ENCODE measurements at places on chromosomes 11 and 22.

DNA sequence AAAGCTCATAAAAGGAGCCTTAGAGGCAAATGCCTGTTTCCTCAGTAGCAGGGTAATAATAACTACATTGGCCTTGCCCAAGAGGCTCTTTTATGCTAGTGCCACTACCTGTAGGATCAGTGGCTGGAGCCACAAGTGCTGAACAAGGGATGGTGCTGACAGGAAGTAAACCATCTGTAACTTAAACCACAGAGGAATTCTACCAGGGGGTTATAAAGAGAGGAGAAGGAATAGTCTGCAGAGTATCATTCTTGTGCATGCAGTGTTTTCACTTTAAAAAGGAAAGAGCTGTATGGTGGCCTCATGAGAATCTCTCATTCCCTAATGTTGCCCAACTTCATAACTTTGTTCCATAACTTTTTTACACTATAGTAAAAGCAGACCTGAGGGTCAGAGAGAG lies 168.1 kb downstream of the DBX1 start:
- no peak for DNase-seq

- no peak for DNase-seq
Observed at GRCh38 chr11:41256041-41256440, 203.4 kb downstream of the LRRC4C start.

- DNase-seq = peak; percentile 41
Observed at GRCh38 chr11:99015634-99016454, 4.9 kb upstream of the CNTN5 start.

DNA sequence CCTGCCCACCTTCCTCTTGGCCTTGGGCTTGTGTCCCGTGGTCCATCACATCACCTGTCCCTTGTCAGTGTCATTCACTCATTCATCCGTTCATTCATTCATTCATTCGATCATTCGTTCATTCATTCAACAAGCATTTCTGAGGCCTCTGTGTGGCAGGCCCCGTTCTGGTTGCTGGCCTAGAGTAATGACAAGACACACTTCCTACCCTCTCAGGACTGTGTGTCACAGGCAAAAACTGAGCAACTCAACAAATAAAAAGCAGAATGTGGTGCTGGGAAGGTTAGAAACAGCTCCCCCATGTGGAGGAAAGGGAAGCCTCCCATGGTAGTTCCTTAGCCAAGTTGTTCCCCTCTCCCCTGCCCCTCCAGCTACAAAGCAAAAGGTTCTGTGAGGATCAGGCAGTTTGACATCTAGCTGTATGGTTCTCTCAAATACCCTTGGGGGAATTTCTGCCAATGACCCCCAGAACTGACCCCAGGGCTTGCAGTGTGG lies 1.6 kb upstream of the OMP start:
- DNase-seq = peak; percentile 52

DNA sequence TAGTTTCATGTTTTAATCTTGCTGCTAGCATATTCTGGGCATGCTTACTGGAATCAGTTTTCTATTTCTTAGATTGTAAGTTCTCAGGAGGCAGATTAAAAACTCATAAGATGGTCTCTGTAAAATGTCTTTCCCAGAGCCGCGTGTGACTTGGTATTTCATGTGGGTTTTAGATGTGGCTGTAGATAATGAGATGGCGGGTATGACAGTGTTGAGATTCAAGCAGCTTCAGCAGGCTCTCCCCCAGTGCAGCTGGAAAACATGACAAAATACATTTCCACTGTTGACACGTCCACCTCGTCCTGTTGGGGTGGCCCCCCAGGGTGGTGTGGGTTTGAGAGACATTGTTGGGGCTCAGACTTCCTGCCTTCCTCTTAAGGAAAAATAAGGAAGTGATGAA lies 106.8 kb downstream of the KIRREL3 start:
- no peak for DNase-seq

GRCh38 chr11:122863704-122864326 lies 18.7 kb upstream of the JHY start:
- peak; percentile 58 for DNase-seq

DNA sequence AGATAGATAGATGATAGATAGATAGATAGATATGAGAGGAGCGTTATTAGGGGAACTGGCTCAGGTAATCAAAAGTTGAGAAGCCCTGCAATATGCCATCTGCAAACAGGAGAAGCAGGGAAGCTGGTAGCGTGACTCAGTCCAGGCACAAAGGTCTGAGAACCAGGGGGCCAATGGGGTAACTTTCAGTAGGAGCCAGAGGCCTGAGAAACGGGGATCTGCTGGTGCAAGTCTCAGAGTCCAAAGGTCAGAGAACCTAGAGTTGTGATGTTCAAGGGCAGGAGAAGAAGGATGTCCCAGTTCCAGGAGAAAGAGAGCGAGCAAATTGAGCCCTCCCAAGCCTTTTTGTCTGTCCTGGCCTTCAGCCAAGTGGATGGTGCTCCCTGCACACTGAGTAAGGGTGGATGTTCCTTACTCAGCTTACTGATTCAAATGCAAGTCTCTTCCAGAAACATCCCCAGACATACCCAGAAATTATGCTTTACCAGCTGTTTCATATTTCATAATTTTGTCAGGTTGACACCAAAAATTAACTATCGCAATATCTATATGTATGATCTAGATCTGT lies 87.8 kb upstream of the SLC22A12 start:
- no peak for DNase-seq

DNA sequence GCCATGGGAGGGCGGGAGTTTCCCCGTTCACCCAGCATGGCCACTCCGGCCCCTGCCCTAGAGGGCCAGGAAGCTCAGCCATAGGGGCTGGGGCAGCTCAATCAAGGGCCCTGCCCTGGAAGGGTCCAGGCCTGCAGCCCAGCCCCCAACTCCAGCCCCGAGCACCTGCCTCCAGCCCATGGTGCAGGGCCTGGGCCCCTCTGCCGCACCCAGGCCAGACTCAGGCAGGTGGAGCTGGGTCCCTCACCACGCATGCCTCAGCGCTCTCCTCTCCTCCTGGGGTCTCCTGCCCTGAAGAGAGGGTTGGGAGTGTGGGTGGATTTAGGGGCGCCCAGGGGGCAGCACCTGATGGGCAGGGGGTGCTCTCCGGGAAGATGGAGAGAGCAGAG lies 13.1 kb downstream of the MLC1 start:
- DNase-seq = no peak

GRCh38 chr11:134060316-134060715 lies 8.6 kb upstream of the JAM3 start:
- peak; percentile 12 for DNase-seq

GRCh38 chr11:468036-468435 lies 18.0 kb downstream of the PTDSS2 start:
- DNase-seq = no peak

- no peak for DNase-seq
Observed at GRCh38 chr22:24423519-24424000, 3.8 kb upstream of the ADORA2A start.

DNA sequence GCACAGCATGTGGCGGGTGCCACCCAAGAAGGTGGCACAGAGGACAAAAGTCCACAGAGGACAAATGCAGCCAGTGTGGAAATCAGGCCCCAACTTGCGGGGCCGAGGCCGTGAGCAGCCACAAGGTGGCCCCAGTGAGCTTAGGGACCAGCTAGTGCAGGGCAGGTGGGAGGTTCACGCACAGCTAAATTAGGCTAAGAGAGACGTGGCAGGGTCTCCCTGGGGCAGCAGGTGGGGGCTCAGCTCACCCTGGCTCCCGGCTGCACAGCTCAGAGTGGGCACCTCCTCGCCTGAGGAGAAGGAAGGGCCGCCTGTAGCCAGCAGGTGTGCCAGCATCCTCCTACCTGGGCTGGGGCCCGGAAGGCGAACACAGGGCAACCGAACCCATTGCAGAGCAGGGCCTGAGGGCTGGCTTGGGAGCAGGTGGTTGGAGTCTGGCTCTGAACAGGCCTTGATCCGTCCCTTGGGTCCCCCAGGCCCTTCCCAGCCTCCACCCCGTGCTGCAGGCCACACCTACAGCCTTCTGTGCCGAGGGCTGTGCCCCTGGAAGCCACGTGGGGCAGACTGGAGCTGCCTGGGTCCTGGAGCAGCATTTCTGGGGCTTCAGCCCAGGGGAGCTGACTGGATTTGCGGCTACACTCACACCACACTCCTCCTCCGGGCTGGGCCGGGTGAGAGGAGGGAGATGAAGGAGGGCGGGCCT lies 26.1 kb upstream of the CELSR1 start:
- peak; percentile 42 for DNase-seq

DNA sequence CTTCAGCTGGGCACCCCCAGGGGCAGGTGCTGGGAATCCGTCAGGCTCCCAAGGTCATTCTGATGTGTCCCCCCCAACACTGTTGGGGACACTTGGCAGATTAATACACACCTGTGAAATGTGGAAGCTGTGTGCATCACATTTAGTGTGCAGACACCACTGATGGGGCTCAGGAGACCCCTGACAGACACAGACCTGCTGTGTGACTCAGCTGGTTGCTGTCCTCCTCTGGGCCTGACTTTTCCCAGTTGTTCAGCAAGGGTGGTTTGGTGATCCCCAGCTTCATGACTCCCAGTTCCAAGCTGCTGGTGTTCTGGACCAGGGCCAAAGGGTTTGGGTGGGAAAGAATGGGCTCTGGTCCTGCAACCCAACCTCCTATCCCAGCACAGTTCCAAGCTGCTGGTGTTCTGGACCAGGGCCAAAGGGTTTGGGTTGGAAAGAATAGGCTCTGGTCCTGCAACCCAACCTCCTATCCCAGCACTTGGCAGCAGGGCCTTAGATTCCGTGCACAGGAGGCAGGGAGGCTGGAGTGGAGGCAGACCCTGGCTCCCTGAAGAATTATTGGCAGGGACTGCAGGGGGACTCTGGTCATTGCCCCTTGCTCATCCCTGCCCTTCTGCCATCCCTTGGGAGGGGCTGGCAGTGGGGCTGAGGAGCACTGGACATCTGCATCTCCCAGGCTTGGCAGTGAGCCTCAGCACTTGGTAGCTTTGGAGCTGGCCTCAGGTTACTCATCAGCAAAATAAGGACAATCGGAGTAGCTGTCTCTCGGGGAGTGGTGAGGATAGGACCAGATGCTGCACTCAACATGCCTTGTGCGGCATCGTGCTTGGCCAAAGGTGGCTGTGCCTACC lies 8.4 kb upstream of the OMP start:
- DNase-seq = no peak

DNA sequence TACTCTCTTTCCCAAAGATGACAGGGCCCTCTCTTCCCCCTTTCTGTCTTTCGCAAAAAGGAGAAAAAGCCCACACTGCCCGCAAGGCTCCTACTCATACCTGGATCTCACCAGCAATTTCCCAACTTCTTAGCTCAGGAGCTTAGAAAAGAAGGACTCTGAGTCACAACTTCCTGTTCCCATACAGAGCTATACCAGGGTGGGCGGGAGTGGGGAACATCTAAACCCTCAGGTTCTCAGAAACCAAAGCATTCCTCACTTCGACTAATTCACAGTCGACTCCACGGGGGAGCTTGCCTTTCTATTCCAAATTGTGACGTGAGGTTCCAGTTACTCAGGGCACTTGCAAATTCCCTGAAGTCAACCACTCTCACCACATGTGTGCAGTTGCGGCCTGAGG lies 61.9 kb downstream of the MTNR1B start:
- DNase-seq = no peak

GRCh38 chr11:33358150-33358831 lies 101.1 kb downstream of the HIPK3 start:
- DNase-seq = no peak

GRCh38 chr11:108117746-108118371 lies 3.5 kb upstream of the ACAT1 start:
- peak; percentile 78 for DNase-seq

GRCh38 chr11:129612447-129612961 lies 203.1 kb upstream of the TMEM45B start:
- no peak for DNase-seq

DNA sequence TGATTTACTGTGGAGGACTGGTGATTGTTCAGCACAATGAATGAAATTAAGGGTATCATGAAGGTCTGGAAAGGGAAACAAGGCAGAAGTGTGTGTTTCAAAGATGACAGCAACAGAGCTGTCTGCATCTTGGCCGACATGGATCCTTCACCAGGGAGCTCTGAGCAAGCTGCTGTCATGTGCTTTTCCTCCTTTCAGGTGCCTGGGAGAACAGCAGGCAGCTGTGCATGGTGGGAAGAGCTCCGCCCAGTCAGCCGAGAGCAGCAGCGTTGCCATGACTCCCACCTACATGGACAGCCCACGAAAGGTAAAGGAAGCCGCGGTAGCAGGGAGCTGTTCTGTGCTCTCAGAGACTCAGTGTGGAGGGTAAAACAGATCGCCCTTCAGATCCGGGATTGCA lies 87.1 kb upstream of the YWHAH start:
- DNase-seq = no peak

- DNase-seq = no peak
Observed at GRCh38 chr11:113674397-113674685, 31.8 kb downstream of the TMPRSS5 start.

DNA sequence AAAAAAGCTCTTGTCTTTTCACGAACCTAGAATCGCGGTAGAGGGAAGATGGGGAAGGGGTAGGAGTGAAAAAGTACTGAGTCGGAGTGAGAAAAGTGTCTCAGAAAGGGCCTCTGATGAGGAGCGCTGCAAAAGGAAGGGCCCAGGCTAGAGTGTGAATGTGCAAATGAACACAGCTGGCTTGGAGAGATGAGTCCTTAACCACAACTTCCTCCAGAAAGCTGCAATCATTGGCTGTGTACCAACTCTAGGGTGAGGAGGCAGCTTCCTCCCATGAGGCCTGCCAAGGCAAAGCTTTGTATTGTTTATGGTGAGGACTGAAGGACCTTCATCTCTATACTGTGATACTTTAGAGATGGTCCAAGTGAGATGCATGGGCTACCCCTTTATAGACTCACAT lies 566.9 kb upstream of the ANO5 start:
- DNase-seq = peak; percentile 86

DNA sequence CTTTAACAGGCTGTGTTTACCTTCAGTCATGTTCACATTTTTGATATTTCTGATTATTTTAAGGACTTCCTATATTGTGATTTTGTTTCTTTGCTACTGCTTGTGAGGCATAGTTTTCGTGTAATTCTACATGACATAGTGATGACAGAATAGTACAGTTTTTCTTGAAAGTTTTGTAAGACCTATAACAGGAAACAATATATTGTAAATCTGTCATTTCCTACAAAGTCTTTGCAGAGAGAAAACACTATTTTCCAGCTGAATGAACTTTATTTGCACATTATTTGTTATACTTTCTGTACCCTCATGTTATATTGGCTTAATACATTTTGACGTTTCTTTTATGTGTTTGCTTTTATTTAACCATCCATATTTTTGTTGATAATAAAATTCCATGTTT lies 191.1 kb downstream of the TMEM135 start:
- no peak for DNase-seq

GRCh38 chr11:121446752-121447156 lies 5.4 kb upstream of the SORL1 start:
- no peak for DNase-seq

DNA sequence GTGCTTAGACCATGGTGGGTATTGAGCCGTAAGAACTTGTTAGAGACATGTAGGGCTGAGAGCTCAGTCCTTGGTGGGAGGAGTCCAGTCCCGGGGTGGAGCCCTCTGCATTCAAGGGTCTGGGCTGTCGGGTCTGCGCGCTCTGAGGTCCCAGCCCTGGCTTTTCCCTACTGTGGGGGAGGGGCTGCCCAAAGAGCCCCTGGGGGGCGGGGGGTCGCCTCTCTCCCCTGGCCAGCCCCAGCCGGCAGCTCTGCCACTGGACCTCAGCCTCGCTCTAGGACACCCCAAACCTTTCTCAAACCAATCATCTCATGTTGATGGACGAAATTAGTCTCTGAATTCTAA lies 1006.4 kb downstream of the BRD1 start:
- no peak for DNase-seq

GRCh38 chr22:28147401-28147800 lies 228.3 kb upstream of the PITPNB start:
- DNase-seq = no peak

Measured in AML-193 (cell line).